Frontal cortex (tissue), 4 donors: ENCODE measurements at places on chromosomes 11 and 22. TPM values are rescaled to one million over a fixed set of nuclear protein-coding genes. Genes with fewer than 3 reads are reported as not detected.

DNA sequence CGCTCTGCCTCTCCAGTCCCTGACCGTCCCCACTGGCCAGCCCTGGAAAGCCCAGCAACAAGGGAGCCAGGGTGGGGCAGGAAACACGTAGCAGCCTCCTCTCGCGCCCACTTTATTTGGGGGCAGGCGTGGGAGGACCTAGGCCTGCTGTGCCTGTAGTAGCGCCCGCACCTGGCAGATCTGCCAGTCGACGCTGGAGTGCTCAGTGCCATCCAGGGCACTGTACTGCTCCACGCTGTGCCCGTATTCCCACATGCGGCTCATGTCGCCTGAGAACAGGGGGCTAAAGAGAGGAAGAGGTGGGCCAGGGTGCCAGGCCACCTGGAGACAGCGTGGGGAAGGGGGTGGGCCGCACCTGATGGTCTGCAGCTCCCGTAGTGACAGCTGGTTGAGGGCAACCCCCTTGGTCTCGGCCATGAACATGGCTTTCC, 17.0 kb upstream of the DRICH1 start:
- no peak for DNase-seq

- no peak for DNase-seq
Measured at GRCh38 chr11:12163181-12163941, 53.0 kb downstream of the MICAL2 start.

DNA sequence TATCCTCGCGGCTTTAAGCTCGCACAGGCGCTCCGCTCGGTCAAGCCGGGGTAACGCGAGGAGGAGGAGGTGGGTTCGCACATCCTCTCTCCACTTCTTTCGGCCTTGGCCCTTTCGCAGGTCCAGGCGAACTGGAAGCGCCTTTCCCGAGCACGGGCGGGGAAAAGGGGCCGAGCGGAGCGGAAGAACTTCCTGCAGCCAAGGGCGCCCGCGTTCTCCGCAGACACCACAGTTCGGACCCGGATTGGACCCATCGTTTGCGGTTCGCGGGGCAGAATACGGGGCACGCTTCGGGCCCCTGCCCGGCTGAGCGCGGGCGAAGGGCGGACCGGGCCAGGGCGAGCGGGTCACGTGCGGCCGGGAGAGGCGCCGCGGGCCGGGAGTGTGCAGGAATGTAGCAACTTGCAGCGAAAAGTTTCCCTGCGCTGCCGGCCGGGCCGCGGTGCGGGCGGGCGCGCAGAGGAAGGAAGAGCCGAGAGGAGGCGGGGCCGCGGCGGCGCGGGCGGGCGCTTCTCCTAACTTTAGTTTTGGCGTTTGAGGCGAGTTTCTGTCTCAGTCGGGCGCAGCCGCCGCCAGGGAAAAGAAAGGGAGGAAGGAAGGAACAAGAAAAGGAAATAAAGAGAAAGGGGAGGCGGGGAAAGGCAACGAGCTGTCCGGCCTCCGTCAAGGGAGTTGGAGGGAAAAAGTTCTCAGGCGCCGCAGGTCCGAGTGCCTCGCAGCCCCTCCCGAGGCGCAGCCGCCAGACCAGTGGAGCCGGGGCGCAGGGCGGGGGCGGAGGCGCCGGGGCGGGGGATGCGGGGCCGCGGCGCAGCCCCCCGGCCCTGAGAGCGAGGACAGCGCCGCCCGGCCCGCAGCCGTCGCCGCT, at the start of gene YAP1:
YAP1 (plus strand) TSS at position 552 of the 865 bp plus-strand sequence. CDS start 402 bp downstream, outside the sequence.
- peak; percentile 72 for DNase-seq

DNA sequence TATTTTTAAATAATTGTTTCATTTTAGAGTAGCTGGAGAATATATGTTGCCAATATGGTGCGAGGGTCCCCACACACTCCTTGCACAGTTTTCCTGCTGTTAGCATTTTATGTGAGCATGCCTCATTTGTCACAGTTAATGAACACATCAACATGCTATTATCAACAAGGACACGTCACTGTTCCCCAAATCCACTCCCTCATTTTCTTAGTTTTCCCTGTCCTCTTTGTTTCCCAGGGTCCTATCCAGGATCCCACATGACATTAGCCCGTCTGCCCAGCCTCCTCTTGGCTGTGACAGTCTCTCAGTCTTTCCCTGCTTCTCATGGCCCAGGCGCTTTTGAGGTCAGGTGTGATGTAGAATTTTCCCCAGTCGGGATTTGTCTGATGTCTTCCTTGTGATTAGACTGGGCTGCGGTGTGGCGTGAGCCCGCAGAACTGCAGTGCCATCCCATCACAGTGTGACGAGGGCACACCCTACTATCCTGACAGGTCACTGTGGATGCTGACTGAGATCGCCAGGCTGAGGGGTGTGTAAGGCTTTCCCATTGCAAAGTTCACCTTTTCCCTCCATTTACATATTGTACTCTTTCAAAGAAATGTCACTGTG, 450.6 kb upstream of the B3GAT1 start:
- no peak for DNase-seq

DNA sequence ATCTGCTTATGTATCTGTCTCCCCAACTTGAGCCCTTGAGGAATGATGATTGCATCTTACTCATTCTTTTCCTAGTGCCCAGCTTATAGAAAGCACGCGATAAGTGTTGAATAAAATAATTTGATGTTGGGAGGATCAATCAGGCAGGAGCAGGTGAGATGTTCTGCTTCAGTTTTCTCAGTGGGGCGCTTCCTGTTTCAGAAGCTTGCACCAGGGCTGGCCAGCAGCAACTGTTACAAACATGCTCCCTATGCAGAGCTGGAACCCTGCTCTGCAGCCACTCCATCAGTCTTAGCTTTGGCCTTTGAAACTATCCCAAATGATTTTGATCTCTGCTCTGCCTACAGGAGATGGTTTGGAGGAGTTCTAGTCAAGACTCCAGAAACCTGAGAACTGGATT, 3.9 kb downstream of the ENDOD1 start:
- no peak for DNase-seq

- DNase-seq = no peak
Measured at GRCh38 chr11:78019808-78020207, 3.3 kb downstream of the KCTD14 start.

GRCh38 chr22:43109921-43110443, 568 bp upstream of the BIK start:
- no peak for DNase-seq

GRCh38 chr11:119608201-119608600, 120.8 kb downstream of the NECTIN1 start:
- no peak for DNase-seq

- DNase-seq = no peak
Measured at GRCh38 chr11:116861539-116861938, 24.1 kb upstream of the APOA1 start.

DNA sequence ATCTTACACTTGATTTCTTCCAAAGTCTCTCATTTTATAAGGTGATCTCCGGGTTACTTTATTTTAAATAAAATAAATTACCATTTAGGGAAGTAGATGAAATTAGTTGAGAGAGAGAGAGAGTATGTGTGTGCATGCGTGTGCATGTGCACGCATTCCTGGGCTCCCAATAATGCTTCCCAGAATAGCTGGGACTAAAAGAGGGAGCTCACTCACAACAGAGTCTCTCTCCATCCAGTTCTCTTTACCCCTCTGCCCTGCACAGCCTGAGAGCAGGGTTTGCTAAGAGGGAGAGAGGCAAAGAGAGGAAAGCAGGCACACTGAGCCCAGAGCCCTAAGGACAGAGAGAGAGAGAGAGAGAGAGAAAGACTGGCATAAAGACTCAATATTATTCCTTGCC, 11.3 kb upstream of the TRIM44 start:
- no peak for DNase-seq

GRCh38 chr22:35318346-35319215, 18.9 kb downstream of the TOM1 start:
- DNase-seq = no peak

DNA sequence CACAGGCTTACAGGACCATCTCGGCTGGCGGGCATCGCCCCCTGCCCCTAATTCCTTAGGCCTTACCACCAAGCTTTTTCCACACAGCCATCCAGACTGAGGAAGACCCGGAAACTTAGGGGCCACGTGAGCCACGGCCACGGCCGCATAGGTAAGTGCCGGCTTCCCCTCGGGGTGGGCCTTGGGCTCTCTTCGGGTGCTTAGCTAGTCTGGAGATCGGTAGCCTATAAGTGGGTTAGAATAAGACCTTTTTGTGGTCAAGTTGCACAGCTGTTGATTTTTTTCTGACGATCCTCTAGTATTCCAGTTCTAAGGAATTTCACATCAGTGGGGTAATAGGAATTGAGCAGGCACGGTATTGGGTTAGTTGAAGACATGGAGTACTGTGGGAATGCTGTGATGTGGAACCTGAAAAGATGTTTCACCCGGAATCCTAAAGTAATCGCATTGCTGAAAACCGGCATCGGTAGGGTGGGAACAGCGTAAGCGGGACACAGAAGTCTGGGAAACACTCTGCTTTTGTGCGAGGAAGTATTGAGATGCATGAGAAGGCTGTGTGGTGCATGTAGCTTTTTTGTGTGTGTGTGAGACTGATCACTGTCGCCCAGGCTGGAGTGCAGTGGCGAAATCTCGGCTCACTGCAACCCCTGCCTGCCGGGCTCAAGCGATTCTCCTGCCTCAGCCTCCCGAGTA, 669 bp downstream of the RPL27A start:
- DNase-seq = no peak

- no peak for DNase-seq
Measured at GRCh38 chr11:71495286-71496230, 31.5 kb upstream of the KRTAP5-7 start.

GRCh38 chr22:46390652-46391301, 55.3 kb downstream of the TRMU start:
- peak; percentile 69 for DNase-seq

- no peak for DNase-seq
Measured at GRCh38 chr22:26701323-26701722, 43.9 kb downstream of the MIAT start.

DNA sequence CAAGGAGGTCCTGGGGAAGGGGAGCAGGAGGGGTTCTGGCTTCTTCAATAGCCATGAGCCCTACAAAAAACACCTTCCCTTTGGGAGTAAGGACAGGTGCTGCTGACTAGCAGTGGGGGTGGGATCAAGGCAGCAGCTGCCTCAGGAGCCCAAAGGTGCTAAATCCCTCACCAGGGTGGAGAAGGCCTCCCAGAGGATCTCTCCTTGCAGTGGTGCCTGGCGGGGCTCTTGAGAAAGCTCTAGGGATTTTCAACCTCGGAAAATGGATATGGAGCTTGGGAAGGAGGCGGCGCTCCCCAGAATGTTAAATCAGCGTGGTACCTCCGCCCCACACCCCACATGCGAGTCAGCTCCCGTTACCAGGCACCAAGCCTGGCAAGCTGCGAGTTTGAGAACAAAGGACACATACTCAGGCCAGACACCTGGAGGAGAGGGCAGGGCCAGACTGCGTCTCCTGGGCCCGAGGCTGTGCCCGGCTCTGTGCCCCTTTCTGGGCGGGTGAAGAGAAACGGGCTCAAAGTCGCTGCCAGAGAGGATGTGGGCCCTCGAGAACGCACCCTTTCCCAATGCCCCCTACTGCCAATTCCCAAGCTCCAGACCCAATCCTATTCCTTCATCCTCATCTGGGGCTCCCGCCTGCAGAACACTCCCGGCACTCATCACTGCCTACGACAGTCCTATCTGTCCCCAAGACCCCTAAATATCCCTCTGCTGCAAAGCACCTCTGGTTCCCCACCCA, 139.0 kb downstream of the BRD1 start:
- no peak for DNase-seq

The C11orf42 gene
- not detected for total RNA-seq

The TMEM179B gene
- 17.1 TPM for total RNA-seq

The ANO3 gene
- total RNA-seq = 4.1 TPM

The LDHAL6A gene
- total RNA-seq = 0.82 TPM

The PIK3C2A gene
- 37.9 TPM for total RNA-seq

The HPX gene
- 0.82 TPM for total RNA-seq
